ENCODE measurements at places on chromosomes 12 and 14. TPM values are rescaled to one million over a fixed set of nuclear protein-coding genes. Genes with fewer than 3 reads are reported as not detected.

GRCh38 chr12:24767016-24767415 is 181.9 kb downstream of the BCAT1 start:
- DNase-seq = no peak

DNA sequence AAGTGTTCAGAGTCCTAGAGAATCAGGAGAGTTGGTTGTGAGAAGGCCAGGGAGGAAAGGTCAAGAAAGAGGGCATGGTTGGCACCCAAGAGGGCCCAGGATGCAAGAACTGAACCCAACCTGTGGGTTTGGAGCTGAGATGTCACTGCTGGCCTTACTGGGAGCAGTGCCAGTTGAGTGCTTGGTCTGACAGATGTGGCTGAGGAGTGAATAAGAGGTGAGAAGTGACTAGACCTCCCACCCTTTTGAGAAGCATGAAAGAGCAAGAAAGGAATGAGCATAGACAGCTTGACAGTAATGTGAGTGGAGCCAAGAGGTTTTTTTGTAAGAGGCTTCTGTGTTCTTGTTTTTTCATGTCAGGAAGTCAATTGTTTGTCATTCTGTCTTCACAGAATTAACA is 95.3 kb downstream of the FGD4 start:
- DNase-seq = no peak

DNA sequence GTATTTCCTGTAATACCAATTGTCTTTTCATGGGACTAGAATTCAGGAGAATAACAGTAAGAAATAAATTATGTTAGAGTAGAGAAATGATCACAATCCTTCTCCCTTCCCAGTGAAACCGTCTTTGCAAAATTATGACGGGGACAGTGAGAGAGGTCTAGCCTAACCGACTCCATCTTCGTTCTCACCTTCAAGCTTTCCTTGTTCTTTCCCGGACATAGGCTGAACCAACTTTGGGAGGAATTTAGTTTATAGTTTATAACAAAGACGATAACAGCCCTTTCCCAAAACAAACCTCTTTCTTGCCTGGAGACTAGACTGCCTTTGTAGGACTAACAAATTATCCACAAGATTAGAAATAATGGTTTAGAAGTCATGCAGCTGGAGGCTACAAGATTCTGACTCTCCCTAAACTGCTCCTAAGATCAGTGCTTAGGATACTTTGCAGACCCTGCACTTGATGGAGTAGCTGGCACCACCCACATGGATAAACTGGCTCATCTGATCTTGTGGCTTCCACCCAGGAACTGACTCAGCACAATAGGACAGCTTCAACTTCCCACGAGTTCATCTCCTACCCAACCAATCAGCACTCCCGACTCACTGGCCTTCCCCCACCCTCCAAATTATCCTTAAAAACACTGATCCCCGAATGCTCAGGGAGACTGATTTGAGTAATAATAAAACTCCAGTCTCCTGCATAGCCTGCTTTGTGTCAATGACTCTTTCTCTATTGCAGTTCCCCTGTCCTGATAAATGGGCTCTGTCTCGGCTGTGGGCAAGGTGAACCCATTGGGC is 521.2 kb upstream of the TBX3 start:
- DNase-seq = peak; percentile 45

DNA sequence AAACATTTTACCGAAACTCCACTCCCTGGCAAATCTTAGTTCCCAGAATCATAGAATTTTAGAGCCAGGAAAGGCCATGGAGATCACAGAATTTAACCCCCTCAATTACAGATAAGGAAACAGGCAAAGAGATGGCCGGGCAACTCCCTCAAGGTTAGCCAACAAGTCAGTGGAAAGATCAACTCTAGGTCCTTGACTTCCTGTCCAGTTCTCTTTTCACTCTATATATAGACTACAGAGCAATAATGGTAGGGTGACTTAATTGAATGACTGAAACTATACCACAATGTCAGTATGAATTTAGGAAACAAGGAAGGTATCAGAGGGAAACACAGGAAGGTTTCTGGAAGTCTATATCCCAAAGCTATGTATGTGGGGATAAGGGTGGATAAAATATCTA is 11.6 kb downstream of the OXA1L start:
- DNase-seq = no peak

GRCh38 chr12:130826151-130826801 is 12.8 kb downstream of the STX2 start:
- DNase-seq = peak; percentile 92

GRCh38 chr12:57852620-57853500 is 6.3 kb upstream of the CTDSP2 start:
- DNase-seq = peak; percentile 90

DNA sequence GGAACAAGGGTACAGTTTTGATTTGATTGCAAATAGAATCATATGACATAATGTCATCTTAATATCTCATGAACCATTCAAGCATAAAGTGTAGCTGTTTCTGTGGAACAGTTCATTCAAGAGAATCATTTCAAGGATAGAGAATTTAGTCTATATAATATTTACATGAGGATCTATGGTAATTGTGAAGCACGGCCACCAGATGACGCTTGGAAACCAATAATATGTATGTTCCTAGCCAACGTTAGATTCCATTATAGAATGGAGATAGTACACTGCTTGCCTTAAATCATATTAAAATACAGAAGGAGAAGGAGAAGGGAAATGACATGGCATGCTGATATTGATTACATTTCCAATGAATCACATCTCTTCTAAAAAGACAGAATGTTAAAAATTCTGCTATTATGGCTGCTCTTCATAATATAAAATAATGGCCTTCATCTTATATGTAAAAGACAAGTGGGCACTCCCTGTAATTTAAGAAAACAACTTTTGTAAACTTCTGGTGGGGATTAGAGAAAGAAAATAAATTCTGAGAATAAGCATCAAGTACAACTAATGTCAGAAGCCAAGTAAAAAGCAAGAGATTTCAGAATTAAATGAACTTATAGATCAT is 351.0 kb downstream of the NAV3 start:
- no peak for DNase-seq

DNA sequence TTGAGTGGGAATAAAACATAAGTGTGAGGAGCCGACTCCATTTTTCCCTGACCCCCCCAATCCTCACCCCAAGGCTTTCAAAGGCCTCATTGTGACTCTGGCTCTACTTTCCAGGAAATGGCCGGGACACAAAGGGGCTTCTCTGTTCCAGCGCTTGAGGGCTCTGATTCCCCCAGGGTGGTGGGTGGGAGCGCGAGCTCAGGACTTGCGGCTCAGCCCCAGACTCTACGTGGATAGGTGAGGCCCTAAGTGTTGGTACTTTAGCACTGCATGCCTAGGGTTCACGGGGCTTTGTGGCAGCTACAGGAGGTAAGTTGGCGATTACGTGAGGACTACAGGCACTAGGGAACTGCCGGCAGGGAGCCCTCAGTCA is 553 bp downstream of the CNPY2 start:
- no peak for DNase-seq

GRCh38 chr14:22122227-22122818 is 448.7 kb upstream of the OR4E1 start:
- no peak for DNase-seq

- DNase-seq = no peak
These were observed 74.4 kb downstream of the WDR20 start for GRCh38 chr14:102213984-102214658.

DNA sequence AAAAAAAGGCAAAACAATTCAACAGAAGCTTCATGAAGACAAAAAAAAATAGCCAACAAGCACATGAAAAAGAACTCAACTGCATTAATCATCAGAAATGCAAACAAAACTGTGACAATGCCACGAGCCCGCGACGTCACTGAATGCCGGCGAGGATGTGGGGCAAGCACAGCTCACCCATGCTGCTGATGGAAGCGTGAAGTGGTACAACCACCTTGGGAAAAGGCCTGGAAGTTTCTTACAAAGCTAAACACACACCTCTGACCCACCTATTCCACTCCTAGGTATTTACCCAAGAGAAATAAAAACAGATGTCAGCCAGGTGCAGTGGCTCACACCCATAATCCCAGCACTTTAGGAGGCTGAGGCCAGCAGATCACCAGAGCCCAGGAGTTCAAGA is 10.5 kb downstream of the BTBD6 start:
- DNase-seq = no peak

Gene TTC9
- 17.4 TPM for total RNA-seq

Gene RNASE9
- not detected for total RNA-seq

DNA sequence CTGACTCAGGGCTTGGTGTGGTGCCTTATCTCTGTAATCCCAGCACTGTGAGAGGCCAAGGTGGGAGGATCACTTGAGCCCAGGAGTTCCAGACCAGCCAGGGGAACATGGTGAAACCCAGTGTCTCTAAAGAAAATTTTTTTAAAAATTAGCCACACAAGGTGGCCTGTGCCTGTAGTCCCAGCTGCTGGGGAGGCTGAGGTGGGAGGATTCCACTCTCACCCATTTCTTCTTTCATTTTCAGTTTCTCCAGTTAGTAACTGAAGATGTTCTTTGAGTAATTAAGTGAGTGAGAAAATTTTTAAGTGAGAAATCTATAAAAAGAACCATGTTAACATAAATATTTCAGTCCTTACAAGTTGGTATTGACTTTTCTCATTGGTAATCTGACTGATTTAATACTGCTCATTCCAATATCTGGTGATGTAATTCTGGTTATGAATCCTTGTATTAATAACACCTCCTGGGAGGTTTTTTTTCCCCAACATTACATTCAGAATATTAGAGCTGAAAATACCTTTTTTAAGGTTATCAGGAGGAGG is 6.1 kb downstream of the METTL3 start:
- DNase-seq = no peak

GRCh38 chr14:69012256-69012953 is 33.3 kb upstream of the ACTN1 start:
- DNase-seq = no peak

Gene TAS2R7
- not detected for total RNA-seq

GRCh38 chr14:31307618-31308017 is 100.0 kb upstream of the HECTD1 start:
- DNase-seq = no peak

DNA sequence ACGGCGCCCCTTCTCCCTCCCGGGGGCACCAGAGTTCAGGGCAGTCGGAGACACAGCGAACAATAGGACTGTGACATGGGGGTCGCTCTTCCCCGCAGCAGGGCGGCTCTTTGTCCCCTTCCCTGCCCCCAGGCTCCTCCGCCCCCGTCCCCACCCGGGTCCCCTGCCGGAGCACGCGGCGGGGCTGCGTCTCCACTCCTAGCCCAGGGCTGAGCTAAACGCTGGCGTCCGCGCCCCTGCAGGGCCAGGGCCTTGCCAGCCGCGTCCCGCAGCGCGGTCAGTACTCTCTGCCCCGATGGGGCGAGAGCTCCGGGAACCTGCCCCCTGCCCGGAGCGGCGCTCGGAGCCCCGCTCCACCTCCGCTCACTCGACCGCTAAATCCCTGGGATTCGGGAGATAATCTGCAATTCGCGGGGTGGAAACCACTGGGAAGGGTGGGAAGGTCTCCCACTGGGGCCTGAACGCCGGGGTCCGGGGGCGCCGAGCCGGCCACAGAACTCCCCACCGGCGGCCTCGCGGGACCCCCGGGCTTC is 825 bp upstream of the CCDC85C start:
- no peak for DNase-seq

Gene DPY19L2
- total RNA-seq = 4.9 TPM

Gene SOX5
- 3.1 TPM for total RNA-seq

Gene LRRIQ1
- total RNA-seq = 0.39 TPM

- DNase-seq = no peak
These were observed 55.2 kb downstream of the SEL1L start for GRCh38 chr14:81478446-81478845.

DNA sequence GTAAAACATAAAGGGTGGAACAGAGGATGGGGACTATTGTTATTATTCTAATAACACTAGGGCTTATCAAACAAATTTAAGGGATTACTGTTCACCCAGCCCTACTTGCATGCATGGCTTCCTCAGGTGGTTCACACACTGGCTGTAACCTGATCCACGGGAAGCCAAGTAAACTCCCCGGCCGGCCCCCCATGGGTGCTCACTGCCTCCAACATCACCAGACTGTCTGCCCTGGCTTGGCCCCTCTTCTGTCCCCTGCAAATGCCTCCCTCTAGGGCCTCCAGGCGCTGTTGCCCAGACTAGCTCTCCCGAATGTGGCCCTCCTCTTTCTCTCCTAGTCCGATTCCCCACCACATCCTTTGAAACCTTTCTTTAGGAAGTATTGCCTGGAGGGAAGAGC is 18.6 kb downstream of the FAIM2 start:
- peak; percentile 61 for DNase-seq

DNA sequence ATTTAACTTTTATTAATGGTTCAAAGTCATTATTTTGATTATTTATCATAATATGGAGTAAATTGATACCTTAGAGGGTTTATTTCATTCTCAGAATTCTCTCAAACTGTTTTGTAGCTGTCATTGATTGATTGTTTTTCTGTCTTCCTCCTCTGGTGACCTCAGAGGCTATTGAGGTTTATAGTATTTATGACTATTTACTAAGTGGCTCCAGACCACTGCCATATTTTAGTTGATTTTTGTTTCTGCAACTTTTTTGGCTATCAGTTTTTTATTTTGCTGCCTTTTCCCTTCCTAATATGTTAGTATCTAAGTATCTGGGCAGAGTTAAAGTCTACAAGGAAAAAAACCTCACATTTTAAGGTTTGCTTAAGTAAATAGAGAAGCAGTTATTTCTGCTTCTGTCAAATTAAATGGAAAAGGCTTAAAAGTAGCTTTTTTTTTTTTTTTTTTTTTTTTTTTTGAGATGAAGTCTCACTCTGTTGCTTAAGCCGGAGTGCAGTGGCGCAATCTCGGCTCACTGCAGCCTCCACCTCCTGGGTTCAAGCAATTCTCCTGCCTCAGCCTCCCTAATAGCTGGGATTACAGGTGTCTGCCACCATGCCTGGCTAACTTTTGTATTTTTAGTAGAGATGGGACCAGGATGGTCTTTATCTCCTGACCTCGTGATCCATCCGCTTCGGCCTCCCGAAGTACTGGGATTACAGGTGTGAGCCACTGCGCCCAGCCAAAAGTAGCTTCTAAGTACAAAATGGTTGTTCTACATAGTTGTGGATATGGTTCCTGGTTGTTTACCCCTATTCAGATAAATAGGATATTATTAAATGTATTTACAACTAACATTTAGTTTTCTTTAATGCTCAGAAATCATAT is 8.2 kb downstream of the MDM2 start:
- no peak for DNase-seq

DNA sequence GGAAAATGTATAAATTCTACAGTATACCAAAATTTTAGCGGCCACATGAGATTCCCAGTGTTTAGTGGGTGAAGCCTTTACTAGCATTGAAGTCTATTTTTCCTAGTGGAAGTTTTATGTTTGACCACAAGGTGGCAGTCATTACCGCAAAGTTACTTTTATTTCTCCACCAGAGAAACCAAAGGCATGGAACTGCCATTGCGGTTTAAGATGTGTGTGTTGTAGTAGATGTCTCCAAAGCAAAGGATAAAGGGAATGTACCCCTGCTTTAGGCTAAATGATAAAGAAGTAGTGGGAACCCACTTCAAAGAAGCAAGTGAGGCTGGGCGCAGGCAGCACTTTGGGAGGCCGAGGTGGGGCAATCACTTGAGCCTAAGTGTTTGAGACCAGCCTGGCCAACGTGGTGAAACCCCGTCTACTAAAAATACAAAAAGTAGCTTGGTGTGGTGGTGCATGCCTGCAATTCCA is 140.5 kb downstream of the PRKCH start:
- no peak for DNase-seq

DNA sequence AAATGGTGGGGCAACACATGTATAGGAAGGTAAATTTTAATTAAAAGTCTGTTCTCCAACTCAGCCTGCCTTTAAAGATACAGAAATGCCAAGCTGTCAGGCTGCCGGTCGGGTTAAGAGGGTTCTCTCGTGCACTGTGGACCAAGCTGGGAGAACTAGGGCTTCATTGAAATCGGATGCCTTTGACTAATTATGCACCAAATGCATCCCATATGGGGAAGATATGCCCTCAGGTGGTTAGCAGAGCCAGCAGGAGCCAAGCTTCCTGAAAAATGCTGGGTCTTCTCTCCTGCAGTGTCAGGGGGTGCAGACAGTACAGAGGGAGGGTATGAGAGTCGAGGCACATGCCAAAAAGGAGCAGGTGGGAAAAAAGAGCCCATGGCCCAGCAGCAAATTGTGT is 236.1 kb downstream of the CACNA1C start:
- DNase-seq = no peak
